CD4-positive, alpha-beta T cell treated with Interleukin-10 for 1 hour (primary cell): ENCODE measurements at places on chromosomes 1 and 21.

GRCh38 chr1:84103197-84103992 is 40.7 kb upstream of the PRKACB start:
- DNase-seq, result no peak

DNA sequence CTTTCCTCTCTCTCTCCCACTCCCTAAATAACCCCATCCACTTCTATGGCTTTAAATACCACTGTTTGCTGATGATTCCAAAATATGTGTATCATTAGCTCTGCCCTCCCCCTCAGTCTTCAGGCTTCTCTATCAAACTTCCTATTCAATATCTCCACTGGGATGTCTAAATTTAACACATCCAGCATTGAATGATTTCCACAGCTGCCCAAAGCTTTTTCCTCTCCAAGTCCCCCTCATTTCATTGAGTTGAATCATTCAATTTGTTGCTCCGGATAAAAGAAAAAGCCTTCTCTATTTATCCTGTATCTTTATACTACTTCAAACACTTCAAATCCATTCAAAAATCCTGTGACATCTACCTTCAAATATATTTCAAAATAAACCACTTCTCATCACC is 225.0 kb downstream of the SEC16B start:
- no peak for DNase-seq

DNA sequence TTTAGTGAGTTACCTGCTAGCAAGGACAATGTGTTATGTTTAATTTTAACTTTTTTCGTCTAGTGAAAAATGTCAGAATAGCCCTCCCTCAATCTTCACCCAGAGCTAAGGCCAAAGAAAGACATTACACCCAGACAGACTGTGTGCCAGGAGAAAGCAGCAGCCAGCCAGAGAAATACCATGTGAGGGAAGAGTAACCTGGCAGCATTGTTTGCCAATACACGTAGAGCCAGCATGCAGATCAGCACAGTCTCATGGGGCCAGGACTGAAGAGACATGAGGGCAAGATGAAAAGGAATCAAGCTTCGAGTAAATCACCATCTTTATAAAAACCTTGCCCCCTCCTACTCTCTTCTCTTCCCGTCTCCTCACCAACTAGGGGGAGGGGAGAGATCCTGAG is 88.5 kb upstream of the ADAR start:
- no peak for DNase-seq

- no peak for DNase-seq
Measured at GRCh38 chr1:78633209-78633608, 13.0 kb downstream of the IFI44L start.

GRCh38 chr1:165915480-165915879 is 88.1 kb downstream of the UCK2 start:
- DNase-seq, result no peak

GRCh38 chr21:34228792-34229191 is 135.0 kb upstream of the KCNE2 start:
- DNase-seq, result no peak
